ENCODE measurements at places on chromosomes 5 and 9.

GRCh38 chr9:129619787-129620668 lies 873 bp downstream of the C9orf50 start:
- DNase-seq: no peak

DNA sequence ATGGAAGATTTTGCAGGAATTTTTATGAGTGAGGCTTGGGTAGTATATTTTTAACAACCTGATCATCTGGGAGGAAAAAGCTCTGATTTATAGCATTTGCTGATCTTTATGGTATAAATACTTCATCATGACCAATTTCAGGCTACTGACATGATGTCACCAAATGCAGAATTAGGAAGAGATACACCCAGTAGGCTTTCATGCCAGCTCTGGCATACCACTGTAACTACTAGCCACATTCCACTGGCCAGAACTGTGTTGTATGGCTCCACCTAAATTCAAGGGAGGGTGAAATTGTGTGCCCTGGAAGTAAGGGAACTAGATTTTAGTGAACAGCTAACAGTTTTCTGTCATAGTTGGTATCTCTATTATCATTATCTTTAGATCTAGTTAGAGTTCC lies 17.6 kb downstream of the AP3S1 start:
- no peak for DNase-seq

DNA sequence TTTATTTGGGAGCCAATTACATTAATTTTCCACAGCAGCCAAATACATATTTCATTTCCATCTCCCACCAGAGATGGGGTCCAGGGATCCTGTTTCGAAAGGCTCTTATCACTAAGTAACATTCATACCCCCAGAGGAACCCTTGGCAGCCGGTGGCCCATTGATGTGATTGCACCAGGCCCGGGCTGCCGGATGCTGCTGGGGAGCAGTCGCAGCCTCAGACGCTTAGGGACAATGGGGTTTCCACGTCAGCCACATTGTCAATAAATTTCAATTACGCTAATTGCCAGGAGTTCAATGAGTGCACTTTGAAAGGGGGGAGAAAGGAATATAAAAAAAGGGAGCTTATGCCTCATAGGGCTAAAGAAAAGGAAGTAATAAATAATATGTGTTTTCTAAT lies 478.8 kb upstream of the ADAMTS16 start:
- no peak for DNase-seq

DNA sequence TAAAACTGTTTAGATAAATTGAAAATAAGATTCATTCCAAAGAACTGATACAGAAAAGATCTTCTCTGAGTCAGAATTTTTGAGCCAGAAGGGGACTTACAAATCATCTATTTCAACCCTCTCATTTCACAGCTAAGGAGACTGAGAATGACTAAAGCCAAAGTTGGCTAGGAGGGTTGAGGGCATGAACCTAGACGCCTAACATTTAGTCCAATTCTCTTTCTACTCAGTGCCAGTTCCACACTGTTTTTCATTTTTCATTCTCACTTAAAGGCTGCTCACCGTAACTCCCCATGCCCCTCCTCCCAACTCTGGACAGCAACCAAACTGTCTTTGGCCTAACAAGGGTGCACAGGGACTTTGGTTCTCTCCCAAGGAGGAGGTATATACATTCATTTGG lies 364.0 kb downstream of the NDUFS4 start:
- DNase-seq: no peak

- no peak for DNase-seq
These were observed 2.0 kb downstream of the CTNND2 start for GRCh38 chr5:11902201-11902619.

GRCh38 chr9:91495450-91495849 lies 71.8 kb upstream of the NFIL3 start:
- DNase-seq: no peak

DNA sequence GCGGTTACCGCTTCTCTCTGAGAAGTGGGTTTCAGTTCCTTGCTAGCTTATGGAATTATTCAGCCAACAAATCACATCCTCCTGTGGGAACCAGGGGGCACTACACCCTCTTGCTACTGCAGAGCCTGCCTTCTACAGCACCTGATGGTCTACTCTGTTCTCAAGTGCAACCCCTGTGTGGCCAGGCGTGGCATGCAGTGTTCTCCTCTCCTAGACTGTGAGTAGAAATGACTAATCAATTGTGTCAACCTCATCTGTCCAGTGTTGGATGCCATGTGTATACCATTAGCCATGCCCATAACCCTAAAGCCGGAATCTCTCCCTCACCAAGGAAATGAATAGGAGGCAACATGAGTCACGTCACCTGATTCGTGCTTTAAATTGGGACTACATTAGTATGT lies 117.2 kb upstream of the LIFR start:
- peak; percentile 13 for DNase-seq

GRCh38 chr5:123879071-123879470 lies 367.1 kb downstream of the CSNK1G3 start:
- DNase-seq: no peak

- no peak for DNase-seq
These were observed 725.3 kb upstream of the PTPRD start for GRCh38 chr9:11338130-11338529.

GRCh38 chr9:2493529-2493928 lies 128.1 kb upstream of the VLDLR start:
- DNase-seq: no peak

GRCh38 chr5:90131383-90132133 lies 278.0 kb downstream of the CETN3 start:
- DNase-seq: no peak

DNA sequence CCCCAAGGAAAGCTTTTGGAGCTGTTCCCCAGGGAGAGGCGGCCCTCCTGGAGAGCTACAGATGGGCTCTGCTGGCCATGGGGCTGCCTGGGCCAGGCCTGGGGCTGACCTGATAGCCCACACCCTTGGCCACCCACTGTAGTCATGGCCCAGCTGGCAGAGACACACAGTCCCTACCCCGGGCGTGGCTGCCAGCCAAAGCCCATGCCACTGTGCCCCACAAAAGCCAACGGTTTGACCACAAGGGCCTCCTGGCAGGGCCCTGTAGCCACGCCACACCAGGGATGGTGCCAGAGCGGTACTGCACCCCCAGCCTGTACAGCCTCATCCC lies 15.2 kb downstream of the NACC2 start:
- no peak for DNase-seq

DNA sequence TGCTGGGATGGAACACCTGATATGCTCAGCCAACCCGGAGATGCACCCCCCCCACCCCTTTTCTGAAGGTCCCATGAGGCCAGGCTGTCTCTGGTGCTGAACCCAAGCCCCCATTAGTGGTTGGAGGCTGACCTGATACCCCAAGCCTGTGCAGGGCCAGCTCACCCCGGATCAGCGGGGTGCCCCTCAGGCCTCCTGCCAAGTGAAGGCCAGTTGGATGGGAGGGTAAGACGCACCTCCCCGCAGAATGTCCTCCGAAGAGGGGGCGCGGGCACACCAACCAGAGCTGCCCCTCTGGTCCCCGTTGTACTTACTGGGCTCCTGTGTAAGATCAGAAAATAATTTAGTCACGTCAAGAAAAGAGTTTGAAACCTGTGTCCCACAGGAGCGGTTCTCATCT lies 76.8 kb upstream of the OTULINL start:
- DNase-seq: no peak

DNA sequence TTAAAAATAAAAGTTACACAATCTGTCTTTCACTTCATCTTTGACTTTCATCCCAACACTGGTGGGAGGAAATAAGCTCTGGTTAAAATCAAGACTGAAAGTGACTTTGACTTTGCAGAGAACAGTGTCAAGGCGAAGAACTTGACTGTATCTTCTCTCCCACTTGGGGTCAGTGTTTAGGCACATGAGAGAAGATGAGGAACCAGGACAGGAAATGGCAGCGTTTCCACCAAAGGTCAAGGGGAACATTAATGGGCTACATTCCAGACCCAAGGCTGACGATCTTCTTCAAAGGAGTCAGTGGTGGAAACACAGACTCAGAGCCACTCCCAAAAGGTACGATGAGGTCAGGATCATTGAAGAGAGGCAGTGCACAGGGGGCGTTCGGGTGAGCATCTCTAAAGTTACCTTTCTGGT lies 409.5 kb downstream of the ARHGEF28 start:
- peak; percentile 49 for DNase-seq

GRCh38 chr5:8907168-8907868 lies 638.6 kb downstream of the SEMA5A start:
- no peak for DNase-seq

- DNase-seq: peak; percentile 91
These were observed 236.2 kb downstream of the SYK start for GRCh38 chr9:91037511-91038482.

DNA sequence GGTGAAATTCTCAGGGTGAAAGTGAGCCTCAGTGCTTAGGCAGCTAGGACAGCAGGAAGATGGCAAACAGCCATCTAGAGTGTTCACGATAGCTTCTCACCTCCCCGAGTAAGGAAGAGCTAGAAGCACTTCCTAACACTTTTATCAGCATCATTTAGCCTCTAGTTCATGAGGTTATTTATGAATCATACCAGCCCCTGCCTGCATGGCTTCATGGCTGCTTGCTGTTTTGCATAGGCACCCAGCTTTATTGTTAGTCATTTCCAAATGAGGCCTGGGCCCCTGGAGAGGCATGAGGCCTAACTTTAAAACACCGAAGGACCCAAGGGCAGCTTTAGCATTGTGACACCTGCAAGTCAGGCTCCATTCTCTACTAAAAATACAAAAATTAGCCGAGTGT lies 134.9 kb upstream of the PANK3 start:
- no peak for DNase-seq

- DNase-seq: no peak
These were observed 954.0 kb upstream of the CDH6 start for GRCh38 chr5:30239331-30240022.

GRCh38 chr5:17367256-17367840 lies 130.7 kb upstream of the TAF11L2 start:
- no peak for DNase-seq

- DNase-seq: no peak
These were observed 1043.4 kb upstream of the CDH10 start for GRCh38 chr5:25688156-25688555.

DNA sequence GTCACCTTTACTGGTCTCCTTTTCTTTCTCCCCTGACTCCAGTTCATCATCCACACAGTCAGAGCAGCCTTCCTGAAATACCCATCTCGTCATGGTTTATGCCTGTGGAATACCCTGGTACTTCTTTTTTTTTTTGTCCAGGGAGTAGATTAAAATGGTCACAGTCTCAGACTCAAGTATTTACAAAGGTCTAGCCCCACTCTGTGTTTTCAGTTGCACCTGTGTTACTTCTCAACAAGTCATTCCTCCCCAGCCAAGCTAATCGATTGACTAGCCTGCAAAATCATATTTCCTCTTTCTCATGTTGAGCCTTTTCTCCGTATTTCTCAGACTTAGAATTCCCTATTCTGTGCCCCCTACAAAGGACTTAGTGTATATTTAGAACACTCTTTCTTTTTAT lies 155.2 kb upstream of the KCNN2 start:
- DNase-seq: no peak

DNA sequence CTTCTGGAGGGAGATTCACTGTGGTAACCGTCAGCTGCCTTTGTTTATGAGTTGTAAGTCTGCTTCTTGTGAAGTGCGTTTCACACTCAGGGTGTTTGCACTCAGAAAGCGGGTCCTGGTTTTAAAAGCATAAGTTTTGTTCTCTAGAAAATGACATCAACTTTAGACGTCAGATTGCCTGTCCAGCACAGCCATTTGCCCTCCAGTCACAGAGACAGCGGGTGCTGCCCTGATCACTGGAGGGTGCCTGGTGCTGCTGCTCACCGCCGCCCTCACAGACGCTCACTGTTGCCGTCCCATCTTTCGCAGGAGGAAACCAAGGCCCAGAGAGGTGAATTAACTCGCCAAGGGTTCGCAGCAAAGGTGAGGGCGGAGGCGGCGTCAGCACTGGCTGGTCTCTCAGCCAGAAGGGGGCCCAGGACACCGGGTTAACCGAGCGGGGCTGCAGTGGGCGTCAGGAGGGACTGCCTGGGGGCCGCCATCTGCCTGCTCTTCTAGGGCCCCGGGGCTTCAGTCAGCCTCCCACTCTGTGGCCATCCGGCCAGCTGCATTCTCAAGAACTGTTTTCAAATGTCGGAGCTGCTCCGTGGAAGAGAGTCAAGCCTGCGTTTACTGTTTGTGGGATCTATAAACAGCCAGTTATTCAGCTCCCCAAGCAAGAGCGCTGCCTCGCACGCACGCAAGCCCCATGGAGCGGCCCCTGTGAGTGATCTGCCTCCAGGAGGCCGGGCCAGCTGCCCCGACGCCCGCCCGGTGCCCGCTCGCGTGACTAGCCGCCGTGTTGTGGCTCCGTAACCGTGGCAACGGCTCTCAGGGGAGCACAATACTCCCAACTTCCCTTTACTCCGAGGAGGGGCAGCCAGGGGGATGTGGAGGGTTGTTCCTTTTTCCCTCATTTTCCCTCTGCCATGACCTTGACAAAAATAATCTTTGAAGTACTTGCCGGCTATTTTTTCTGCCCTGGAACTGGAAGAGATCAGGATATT lies 43.4 kb upstream of the EXOC3 start:
- peak; percentile 61 for DNase-seq

DNA sequence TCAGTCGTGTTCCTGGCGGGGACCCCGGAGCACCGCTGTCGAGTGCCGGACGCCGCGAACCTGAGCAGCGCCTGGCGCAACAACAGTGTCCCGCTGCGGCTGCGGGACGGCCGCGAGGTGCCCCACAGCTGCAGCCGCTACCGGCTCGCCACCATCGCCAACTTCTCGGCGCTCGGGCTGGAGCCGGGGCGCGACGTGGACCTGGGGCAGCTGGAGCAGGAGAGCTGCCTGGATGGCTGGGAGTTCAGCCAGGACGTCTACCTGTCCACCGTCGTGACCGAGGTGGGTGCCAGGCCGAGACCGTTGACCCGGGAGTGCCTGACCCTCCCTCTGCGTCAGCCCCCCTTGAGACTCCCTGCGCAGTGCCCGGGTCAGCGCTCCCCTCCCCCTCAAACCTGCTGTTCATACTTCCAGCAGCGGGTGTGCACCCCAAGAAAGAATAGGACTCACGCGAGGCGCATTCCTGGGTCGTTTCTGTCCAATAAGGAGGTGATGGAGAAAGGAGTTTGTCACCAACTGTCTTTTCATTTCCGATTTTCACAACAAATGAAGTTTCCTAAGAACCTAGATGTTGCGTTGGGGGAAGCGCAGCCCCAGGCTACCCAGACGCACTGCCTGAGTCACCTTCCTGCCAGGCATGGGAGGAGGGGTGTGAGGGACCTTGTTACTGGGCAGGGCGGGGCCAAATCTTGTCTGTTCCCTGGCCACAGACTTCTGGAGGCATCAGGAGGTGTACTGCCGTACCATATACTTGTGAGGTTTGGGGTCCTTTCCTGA lies 722 bp downstream of the SLC22A4 start:
- no peak for DNase-seq

- DNase-seq: no peak
These were observed 114.1 kb upstream of the PANK3 start for GRCh38 chr5:168693297-168693696.

DNA sequence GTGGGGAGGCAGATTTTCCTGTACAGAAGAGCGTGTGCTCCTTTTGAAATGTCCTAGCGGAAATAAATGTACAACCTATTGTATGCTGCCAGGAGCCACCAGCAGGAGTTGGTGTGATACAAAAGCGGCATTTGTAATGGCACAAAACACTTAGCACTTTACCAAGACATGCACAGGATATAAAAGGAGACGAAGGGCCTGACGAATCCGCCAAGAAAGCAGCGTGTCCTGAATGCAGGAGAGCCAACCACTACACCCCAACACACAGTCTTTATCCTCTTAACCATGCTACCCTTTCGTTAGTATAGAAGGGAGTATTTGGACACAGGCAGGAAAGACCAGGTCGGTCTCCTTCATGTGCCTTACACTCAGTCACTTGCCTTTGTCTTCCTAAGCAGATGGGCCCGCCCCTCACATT lies 218.1 kb downstream of the TRIM32 start:
- no peak for DNase-seq

- no peak for DNase-seq
These were observed 619.3 kb downstream of the TLE4 start for GRCh38 chr9:80191108-80191507.

- DNase-seq: no peak
These were observed 51.4 kb upstream of the BNC2 start for GRCh38 chr9:16921855-16922254.
